ENCODE measurements at places on chromosomes 1 and 21.

DNA sequence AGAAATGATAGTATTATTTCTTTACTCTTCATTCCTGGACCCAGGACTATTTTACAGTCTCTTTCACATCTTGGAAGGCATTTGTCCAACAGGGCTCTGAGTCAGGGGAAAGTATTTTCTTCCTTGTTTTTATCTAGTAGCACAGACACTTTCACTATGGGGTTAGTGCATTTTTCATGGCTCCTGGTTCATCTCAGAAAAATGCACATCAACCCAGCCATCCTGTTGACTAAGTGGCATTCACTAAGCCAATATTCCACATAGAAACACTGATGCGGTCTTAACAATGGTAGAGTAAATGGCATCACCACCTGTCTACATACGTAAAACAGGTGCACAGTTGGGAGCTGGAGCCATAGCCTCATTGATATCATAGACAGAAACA, 87.4 kb upstream of the C1orf21 start:
- no peak for DNase-seq

DNA sequence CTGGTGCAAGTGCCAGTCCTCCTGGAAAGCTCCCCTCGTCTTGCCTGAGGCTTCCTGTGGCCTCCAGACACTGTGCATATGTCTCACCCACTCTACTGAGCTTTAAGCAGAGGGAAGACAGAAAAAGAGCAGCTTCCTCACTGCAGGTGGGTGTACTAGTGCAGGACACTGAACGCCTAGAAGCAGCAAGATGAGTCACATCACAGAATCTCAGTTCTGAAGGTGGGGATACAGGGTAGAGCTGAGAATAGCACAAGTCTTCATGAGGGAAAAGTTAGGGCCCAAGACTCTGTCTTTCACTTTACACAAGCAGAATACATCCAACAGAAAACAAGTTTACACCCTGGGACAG, 37.4 kb downstream of the PCAT6 start:
- no peak for DNase-seq

- DNase-seq: no peak
Measured at GRCh38 chr1:50471967-50472366, 48.7 kb upstream of the DMRTA2 start.

- no peak for DNase-seq
Measured at GRCh38 chr1:157512036-157512969, 40.0 kb downstream of the FCRL5 start.

- DNase-seq: peak; percentile 84
Measured at GRCh38 chr1:52601991-52602855, at the start of gene GPX7. GPX7 (plus strand) TSS chr1:52602371; CDS start chr1:52602410, 39 bp downstream.

- DNase-seq: no peak
Measured at GRCh38 chr1:180281490-180281889, 51.4 kb downstream of the LHX4 start.

- DNase-seq: no peak
Measured at GRCh38 chr1:27545876-27546275, 55.9 kb upstream of the WASF2 start.

- no peak for DNase-seq
Measured at GRCh38 chr1:233331676-233332519, 4.4 kb downstream of the MAP3K21 start.

DNA sequence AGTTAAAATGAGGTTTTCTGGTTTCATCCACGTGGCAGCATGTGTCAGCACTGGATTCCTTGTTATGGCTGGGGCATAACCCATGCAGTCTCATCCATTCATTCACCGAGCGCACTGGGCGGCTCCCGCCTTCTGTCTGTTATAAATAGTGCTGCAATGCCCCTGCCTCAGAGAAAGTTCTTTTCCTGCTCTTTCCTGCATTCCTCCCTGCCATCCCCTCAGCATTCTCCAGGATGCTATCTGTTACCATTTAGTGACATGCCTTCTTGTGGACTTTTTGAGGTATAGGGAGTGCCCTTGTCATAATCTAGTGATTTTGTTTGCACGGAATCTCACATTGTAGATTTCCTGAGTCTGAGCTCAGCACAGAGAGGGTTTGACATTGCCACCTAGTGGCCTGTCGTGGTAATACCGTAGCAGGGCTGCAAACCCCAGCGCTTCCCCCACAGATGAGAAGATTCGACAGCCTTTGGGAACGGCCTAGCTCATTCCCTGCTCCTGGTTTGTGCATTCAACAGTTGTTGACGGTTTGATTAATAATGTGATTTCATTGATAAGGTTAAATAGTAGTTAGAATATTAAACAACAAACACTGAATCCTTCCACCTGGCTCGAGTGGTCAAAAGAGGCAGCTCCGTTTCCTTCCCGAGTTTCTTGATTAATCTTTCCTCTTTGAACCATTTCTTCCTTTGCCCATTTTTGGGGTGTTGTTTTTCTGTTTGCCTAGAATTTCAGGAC, 46.3 kb downstream of the UMODL1 start:
- DNase-seq: peak; percentile 92

DNA sequence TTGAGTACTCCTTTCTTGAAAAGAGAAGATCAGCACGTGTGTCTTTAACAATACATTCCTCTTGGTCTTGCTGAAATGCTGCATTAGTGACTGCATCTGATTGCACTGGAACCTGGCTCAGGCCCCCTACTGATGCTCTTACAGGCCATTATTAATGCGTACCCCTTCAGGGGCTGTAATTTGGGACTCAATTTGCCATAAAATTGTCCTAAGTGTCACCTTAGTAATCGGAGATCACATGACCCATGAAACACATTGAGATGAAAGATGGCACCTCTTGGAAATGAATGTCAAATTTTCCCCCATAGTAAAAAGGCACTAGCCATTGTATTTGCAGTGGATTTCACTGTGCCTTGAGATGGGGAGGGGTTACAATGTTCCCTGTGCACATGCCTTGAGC, 563.3 kb downstream of the KIF26B start:
- no peak for DNase-seq

GRCh38 chr1:145979746-145980456, 15.4 kb downstream of the POLR3GL start:
- DNase-seq: no peak

- DNase-seq: no peak
Measured at GRCh38 chr1:111671852-111672251, 52.3 kb downstream of the RAP1A start.

DNA sequence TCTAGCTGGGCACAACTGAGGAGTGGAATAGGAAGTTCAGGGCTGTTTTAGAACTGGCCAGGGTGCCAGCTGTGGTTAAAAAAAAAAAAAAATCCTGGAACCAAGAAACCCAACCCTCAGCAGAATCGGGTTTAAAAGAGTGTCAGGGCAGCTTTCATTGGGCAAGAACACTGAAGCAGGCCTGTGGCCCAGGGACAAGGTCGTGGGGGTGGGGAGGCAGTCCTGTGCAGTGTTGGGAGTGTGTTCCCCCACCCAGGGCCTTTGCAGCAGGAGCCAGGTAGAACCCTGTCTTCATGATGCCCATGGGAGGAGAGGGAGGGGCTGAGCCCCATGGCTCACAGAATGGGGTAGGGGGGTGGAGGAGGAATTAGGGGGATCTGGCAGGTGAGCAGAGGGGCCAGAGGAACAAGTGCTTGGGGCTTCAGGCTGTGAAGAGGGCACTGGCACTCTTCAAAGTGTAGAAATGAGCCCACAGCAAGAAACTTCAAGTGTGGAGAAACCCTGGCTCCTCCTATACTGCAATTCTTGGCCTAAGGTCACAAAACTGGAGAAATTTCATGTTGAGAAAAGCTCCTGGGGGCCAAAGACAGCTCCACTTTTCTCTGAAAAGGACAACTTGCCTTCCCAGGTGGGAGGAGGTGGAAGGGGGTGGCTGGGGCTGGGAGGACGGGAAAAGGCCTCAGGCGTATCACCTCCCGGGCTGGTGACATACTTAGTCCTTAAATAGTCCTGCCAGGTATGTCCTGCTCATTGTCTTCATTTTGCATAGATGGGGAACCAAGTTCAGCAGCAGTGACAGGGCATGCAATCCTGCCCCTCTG, 39.3 kb downstream of the KIAA1614 start:
- DNase-seq: no peak

DNA sequence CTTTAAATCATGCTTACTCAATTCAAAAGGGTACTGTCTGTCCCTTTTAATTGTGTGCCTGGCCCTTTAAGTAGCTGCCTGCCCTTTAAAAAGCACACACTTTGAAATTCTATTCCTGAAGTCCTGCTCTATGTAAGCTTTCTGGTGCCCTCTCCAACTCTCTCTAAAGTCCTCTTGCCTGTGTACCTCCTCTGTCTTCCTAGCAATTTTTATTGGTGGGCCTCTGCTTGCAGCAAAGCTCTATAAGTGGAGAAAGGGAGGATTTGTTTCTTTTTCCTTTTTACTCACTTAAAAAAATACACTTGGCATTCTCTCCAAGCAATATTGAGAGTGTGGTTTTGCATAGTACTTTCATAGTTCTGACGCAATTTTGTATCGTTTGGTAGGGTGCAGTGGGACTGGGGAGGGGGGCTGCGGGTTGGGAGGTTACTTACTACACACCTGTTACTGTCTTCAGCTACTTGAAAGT, 135.4 kb downstream of the LMO4 start:
- DNase-seq: no peak

DNA sequence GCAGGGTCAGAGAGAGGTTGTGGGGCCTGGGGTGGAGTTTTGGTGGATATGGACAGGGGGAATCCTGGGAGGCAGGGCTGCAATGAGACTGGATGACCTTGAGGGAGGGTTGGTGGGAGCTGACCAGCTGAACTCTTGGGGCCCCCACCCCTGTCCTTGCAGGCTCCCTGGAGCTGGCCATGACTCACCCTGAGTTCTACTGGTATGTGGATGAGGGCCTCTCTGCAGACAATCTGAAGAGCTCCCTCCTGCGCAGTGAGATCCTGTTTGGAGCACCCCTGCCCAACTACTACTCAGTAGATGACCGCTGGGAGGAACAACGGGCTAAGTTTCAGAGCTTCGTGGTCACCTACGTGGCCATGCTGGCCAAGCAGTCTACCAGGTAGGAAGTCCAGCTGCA, 23.6 kb downstream of the DISP3 start:
- no peak for DNase-seq

- peak; percentile 57 for DNase-seq
Measured at GRCh38 chr1:95233319-95233736, 682 bp upstream of the RWDD3 start.

DNA sequence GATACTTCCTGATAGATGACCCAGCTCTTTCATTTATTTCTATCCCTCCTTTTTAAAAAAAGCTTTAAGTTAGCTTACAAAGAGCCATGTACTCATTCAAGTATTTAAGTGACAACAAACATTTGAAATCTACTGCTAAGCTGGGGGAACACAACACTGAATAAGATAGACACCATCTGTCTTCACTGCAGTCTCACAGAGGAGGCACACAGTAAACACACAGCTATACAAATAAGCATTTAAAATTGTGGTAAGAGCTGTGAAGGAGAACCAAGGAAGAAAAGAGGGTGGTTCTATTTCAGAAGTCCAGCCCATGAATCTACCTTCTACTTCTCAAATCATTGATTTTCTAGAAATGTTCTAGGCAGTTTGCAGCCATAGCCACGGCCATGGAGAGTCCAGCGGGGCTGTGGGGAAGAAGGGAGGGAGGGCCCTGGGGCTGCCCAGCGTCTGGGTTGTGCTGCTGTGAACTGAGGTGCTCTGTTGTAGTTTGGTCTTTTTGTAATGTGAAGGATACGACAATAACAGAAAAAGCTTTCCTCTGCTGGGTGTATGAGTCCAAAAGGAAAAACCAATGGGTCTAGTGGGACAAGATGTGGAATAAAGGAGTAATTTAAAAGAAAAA, 28.2 kb downstream of the PRDM2 start:
- DNase-seq: no peak

DNA sequence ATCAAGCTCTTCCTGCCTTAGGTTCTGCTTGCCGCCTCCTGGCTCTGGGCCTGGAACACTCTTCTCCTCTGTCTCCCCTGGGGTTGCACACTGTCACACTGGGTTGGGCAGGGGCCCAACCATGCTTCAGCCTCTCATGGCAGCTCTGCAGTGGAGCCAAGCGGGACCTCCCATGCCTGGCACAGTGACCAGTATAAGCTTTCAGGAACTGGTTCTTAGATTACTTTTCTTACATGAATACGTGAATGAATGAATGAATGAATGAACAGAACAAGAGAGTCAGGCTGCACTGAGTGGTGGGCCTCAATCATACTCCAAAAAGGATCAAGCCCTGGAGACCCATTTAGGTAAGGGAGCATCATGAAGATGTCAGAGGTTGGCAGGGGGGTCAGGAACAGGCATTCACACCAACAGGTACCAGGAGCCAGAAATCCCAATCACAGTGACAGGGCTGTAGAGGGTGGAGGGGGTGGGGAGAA, 30.8 kb upstream of the TMEM125 start:
- DNase-seq: no peak

- no peak for DNase-seq
Measured at GRCh38 chr1:2322065-2322571, 69.2 kb downstream of the MORN1 start.

DNA sequence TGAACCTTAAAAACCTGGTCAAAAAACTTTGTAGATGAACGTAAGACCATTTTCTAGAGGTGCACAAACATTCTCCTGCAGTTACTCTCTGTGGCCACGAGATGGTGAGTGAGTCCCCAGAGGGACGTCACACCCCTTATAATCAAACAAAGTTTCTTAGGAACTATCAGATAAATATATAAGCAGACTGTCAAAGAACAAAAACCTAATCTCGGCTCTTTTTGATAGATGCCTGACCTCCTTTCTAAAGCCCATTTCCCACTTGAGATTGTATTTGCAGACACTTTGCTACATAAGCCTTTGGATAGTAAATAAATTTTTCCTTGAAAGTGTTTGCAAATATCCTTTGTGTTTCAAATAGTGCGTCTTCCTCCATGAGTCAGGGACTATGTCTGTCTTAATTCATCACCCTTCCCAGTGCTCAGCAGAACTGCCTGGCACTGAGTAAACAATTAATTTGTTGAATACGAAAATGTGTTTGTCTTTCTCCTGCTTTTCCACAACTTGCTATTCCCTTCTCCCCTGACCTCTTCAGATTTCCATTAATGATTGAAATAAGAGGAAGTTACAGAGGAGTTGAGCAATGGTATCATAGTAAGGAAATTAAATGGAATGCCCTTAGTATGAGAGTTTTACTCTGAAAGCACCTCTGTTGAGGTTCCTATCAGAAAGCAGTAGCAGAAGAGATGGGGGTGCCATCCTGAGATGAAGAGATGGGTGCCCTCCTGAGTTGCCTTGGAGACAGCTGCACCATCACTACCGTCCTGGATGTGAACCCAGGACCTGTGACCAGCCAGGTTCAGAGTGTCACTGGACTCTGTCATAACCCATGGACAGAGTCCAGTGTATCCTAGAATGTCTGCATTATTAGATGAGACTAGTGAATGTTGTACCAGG, 57.8 kb upstream of the RAVER2 start:
- DNase-seq: no peak

All from activated CD8-positive, alpha-beta memory T cell treated with anti-CD3 and anti-CD28 coated beads for 24 hours (primary cell).